ENCODE measurements at places on chromosomes 7 and 10.

DNA sequence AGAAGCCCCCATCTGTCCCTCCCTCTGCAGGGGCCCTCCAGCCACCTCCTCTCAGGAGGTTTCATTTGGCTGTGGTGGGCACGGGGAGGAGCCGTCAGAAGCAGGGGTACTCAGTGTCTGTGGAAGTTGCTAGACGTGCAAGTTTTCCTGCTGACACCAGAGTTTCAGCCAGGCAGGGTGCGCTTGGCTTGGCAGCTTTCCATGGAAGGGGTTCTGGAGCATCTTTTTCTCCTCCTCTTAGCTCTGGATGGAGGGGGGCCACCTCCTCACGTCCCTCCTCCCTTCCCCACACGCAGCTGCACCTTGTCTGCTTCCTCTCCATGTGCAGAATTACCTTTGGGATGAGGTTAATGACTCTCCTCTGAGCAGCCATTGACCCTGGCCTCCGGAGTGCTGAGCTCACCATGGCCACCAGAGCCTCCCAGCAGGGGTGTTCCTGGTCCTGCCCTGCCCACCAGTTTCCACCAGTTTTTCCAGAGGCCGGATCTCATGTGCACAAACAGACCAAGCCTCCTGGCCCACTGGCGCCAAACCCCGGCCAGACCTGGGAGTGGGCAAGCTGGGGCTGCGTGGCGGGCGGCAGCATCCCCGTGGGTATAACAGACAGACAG is 579.8 kb upstream of the FOXK1 start:
- DNase-seq: no peak

GRCh38 chr7:44767134-44767911 is 18.7 kb downstream of the ZMIZ2 start:
- DNase-seq: no peak

GRCh38 chr7:104978460-104978859 is 35.5 kb upstream of the KMT2E start:
- no peak for DNase-seq

GRCh38 chr10:37576154-37576553 is 281.3 kb downstream of the ZNF248 start:
- DNase-seq: no peak

All from activated T-cell treated with anti-CD3 and anti-CD28 coated beads for 24 hours (primary cell).